Neural crest cell (in vitro differentiated cells): ENCODE measurements at places on chromosomes 11 and 22.

DNA sequence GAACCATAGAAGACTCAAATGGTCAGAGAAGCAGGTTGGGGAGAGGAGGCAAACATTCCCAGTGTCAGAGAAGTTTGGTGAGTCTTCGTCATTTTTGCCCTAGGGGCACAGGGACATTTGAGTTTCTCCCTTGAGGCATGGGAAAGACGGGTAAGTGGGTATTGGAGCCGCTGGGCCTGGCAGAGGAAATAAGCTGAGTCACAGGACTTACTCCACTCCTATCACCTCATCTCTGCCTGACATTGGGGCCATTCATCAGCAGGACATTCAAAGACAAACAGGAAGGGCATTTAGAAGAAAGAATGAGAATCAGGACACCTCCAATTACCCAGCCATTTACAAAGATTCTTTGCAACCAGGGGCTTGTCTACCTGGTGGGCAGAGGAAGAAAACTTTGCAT is 100.7 kb upstream of the SEZ6L start:
- H3K4me3 ChIP-seq = no peak overlapping the region
- H3K27ac ChIP-seq = no peak overlapping the region
- H3K4me1 ChIP-seq = peaks cover 32% of the 10 kb centered on the region
- no peak for DNase-seq

GRCh38 chr11:110287537-110287936 is 8.9 kb downstream of the RDX start:
- H3K27ac ChIP-seq = no peak overlapping the region
- peaks cover 51% of the 10 kb centered on the region for H3K4me1 ChIP-seq
- no peak overlapping the region for H3K4me3 ChIP-seq
- H3K36me3 ChIP-seq = no peaks in the 10 kb centered on the region

- H3K36me3 ChIP-seq = no peaks in the 10 kb centered on the region
- H3K27ac ChIP-seq = no peak overlapping the region
- no peak for DNase-seq
- H3K27me3 ChIP-seq = peaks cover 5% of the 10 kb centered on the region
- no peak overlapping the region for H3K4me3 ChIP-seq
Measured at GRCh38 chr11:105324156-105324555, 184.6 kb upstream of the CARD18 start.

DNA sequence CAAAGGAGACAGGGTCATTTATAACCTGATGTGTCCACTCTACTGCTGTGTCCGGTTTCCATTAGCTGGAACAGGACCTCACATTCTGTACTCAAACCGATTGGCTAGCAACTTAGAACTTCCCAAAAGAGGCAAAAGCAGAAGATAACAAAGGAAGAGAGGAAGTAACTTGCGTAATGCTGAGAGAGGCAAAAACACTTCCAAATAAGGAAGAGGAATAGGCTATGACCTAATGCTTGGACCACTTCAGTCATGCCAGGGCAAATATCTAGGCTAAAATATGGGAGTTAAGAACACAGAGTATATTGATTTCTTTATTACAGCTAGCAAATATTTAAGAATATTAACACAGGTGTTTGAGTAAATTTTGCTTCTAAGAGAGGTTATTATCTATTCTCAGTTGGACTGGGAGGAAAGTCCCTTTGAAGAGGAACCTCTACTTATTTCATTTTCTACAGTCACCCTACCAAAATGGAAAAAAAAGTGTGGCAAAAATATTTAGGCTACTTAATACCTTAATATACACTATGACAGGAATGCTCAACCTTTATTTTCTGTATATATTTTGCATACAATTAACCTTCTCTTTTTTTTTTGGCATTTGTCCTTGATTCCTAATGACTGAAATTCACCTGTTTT is 499.8 kb upstream of the CHORDC1 start:
- H3K4me1 ChIP-seq = peaks cover 3% of the 10 kb centered on the region
- H3K36me3 ChIP-seq = no peaks in the 10 kb centered on the region
- H3K4me3 ChIP-seq = no peak overlapping the region
- DNase-seq = no peak
- H3K27ac ChIP-seq = no peak overlapping the region

- peaks cover 17% of the 10 kb centered on the region for H3K27me3 ChIP-seq
- no peaks in the 10 kb centered on the region for H3K36me3 ChIP-seq
- peaks cover 10% of the 10 kb centered on the region for H3K4me1 ChIP-seq
- H3K4me3 ChIP-seq = no peak overlapping the region
Measured at GRCh38 chr11:107769189-107769588, 57.3 kb upstream of the SLN start.

DNA sequence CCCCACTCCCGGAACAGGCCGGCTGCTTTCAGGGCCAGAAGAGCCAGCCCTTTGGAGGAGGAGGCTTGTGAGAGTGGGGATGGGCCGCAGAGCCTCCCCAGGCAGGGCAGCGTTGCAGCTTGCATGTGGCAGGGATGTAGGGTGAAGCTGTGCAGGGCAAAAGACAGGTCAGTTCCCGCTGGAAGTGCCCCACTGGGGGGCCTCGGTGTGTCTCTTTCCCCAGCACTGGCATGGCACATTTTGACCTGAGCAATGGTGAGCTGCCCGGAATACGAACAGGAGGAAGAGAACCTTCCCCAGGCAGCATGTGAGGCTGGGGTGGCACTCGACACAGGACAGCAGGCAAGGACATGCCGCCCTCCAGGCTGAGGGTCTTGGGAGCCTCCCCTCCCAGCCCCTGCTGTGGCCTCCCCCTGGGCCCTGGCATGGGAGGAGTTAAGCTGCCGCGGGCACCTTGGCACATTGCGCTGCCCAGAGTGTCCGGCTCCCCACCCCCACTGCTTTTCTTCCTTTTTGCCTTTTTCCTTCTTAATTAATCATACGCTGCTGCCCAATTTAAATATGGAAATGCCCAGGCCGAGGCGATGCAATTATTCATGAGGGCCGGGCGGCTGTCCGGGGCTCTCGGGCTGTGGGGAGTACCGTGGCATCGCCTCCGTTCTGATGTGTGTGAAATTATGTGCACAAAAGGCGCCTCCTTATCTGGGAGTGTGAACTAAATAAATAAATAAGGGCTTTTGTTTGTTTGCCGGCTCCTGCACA is 76.0 kb upstream of the WNT7B start:
- no peak for DNase-seq
- no peak overlapping the region for H3K27ac ChIP-seq
- H3K27me3 ChIP-seq = peaks cover 34% of the 10 kb centered on the region
- peaks cover 4% of the 10 kb centered on the region for H3K4me1 ChIP-seq
- no peaks in the 10 kb centered on the region for H3K36me3 ChIP-seq
